CD4-positive, alpha-beta T cell treated with Interleukin-21 for 1 hour (primary cell): ENCODE measurements at places on chromosomes 4 and X.

- DNase-seq, result no peak
Measured at GRCh38 chrX:68895778-68896177, 67.0 kb downstream of the EFNB1 start.

- DNase-seq, result no peak
Measured at GRCh38 chr4:107877361-107877760, 52.6 kb downstream of the SGMS2 start.

DNA sequence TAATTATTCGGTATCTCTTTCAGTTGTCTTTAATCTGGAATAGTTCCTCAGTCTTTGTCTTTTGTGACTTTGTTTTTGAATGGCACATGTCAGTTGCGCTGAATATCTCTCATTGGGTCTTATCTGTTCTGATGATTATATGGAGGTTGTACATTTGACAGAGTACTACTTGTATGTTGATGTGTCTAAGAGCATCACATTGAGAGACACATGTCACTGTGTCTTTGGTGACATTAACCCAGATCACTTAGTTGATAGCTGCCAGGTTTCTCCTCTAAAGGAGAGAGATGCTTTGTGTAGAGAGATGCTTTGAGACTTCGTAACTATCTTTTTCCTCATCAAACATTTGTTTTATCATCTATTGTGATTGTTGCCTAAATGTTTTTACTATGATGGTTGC, 92.1 kb downstream of the USP9X start:
- DNase-seq, result no peak

GRCh38 chr4:1713003-1713851, 1.1 kb upstream of the SLBP start:
- no peak for DNase-seq

DNA sequence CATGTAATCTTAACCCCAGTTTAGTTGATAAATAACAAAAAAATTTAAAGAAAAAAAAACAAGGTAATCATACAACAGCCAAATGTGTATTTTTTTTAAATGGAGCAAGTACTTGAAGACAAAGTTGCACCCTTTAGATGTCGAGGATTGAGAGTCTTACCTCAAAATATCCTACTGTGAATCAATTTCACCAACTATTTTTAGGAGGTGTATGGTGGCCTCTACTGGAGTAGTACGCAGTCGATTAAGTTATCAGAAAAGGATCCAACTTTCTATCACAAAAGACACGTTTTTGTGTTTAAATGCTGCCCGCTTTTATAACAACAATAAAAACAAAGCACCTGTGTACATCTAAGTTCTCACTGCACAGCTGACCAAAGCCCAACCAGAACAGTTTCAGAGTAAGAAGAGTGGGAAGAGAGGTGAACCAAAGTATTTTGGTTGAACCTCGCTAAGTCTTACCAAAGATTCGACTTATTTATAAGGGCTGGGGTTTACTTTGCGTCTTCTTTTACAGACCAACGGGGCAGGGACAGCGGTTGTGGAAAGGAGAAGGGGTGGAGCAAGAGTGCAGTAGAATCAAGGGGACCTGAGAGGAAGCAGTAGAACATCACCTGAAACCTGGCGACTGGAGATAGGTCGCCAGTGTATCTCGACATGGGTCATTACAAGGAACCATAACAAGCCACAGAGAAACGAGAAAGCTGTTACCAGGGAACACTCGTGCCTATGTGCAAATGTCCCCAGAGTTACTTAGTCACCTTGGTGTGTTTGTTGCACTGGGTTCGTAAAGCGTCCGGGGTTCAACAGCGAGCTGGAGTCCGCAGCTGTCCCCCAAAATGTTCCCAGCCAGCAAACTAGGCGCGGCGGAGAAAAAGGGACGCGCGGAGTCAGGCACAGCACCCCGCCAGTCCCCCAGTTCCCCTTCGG, 1.1 kb downstream of the RPS6KA6 start:
- no peak for DNase-seq

- no peak for DNase-seq
Measured at GRCh38 chr4:67691328-67691727, 9.6 kb downstream of the UBA6 start.

DNA sequence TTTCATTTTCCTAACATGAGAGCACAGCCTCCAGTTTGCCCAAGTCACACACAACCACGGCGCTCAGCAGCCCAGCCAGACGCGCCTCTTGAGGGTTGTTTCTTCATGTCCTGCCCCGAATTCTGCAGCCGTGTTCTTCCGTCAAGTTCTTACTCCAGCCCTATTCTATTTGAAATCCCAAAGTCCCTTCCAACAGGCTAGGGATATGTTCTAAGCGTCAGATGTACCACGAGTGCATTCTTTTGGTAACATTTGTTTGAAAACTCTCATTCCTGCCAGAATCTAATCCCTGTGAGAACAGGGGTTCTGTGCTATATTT, 23.1 kb downstream of the ACSL1 start:
- DNase-seq, result no peak

GRCh38 chrX:33434256-33435092, 223.1 kb upstream of the DMD start:
- DNase-seq, result peak; percentile 1

GRCh38 chrX:27354021-27354420, 109.1 kb downstream of the PPP4R3C start:
- no peak for DNase-seq

GRCh38 chrX:71492231-71493065, 40.5 kb upstream of the OGT start:
- DNase-seq, result peak; percentile 52

DNA sequence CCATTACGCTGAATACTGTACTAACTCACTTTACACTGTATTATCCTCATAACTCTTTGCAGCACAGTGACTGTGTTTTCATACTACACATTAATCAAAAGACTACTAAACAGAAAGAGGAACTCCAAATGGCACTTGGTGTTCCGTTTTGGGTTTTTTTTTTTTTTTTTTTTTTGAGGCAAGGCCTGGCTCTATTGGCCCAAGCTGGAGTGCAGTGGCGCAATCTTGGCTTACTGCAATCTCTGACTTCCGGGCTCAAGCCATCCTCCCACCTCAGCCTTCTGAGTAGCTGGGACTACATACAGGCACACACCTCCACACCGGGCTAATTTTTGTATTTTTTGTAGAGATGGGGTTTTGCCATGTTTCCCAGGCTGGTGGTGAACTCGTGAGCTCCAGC, 10.7 kb downstream of the KLHL8 start:
- peak; percentile 30 for DNase-seq

- peak; percentile 49 for DNase-seq
Measured at GRCh38 chrX:19739683-19740082, 147.7 kb downstream of the SH3KBP1 start.

- no peak for DNase-seq
Measured at GRCh38 chrX:72466493-72466892, 106.2 kb downstream of the HDAC8 start.

DNA sequence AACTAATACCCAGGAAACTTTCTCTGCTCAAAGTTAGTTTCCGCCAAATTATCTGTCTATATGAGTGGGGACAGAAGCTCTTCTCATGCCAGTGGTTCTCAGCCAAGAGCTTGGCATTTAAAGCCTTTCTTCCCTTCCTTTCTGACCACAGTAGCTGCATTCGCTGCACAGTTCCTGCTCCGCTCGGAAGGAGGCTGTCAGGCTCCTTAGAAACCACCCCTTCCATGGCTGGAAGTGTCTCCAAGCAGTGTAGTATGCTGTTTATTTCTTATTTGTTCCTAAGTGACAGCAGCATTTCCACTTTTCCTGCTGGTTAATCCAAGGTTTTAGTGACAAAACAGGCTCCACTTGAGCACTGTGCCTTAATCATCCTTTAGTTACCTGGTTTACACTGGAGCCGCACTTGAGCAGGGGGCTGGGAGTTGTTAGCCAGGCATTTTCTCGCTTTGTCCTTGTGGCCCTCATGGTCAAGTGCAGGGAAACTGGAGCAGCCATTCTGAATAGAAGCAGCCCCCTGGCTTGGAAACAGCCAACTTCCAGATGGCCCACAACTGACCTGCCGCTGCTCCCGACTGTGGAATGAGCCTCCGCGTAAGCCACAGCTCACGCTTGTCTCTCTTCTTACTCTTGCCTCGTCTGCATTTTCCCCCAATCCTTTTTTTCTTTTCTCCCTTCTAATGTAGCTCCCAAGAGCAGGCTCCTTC, 739.4 kb upstream of the TENM3 start:
- no peak for DNase-seq
